ENCODE measurements at places on chromosomes 6 and 20.

DNA sequence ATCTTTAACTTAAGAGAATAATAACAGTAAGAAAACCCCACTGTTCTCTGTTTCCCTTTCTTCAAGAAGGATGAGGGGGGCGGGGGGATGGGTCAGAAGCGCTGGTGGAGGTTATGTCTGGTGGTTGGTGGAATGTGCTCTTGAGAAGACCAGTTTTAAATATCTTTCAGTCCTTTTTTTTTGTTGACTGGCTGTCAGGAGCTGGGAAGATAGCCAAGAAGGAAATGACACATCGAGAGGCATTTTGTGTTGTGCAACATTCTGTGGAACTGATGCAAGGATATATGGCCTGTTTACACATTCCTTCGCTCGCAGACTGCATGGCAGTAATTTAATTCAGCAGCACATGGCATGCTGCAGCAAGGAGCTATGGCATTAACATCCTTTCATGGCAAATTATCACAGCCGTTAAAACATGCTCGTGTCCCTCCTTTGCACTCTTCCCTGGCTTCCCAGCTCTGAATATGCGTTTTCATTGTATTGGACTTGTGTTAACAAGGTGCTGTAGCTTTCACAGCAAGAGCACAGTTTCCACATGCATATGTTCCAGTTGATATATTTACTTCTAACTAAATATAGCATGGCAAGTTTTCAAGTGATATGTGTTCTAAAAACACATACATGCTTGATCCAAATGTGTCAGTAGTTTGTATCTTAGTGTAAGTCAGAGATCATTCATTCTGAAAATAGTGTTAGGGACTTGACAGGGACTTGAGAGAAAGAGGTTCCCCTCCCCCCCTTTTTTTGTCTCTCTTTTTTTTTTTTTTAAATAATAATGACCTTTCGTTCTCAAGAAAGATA is 68.2 kb upstream of the SUPT3H start:
- no peak for DNase-seq

GRCh38 chr20:11958855-11959254 is 41.2 kb downstream of the BTBD3 start:
- no peak for DNase-seq

DNA sequence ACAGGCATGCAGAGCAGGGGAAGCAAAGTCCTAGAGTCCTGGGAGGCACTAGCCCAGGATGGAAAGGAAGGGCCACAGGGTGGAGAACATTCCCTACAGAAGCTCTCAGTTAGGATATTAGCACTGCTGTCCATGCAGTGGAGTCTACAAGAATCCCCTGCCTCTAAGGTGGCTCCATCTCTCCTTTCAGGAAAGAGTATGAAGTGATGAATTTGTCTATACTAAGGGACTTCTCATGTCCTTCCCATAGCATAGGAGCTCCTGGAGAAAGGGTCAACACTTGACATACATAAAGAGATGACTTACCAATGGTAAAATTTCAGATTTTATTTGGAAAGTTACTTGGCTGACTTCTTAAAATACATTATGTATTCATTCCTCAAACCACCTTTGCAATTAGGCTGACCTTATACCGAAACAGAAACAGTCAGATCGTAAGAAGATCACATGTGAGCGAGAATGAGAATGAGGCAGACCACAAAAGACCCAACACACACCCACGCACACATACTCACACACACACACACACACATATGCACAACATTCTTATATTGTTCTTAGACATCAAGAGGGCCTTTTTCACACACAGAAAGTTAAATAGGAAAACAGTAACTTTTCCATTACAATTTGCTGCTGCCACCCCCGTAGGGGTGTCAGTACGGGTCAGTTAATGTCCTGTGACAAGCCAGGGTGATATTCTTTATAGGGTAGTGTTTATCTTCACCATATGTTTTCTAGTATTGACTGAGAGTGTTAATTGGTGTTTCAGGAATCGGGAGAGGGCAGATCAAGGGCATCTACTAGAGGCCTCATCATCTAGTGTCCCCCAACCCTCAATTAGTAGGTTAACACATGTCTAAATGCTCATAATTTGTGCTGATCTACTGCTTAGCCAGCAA is 159.4 kb downstream of the FAXC start:
- no peak for DNase-seq

DNA sequence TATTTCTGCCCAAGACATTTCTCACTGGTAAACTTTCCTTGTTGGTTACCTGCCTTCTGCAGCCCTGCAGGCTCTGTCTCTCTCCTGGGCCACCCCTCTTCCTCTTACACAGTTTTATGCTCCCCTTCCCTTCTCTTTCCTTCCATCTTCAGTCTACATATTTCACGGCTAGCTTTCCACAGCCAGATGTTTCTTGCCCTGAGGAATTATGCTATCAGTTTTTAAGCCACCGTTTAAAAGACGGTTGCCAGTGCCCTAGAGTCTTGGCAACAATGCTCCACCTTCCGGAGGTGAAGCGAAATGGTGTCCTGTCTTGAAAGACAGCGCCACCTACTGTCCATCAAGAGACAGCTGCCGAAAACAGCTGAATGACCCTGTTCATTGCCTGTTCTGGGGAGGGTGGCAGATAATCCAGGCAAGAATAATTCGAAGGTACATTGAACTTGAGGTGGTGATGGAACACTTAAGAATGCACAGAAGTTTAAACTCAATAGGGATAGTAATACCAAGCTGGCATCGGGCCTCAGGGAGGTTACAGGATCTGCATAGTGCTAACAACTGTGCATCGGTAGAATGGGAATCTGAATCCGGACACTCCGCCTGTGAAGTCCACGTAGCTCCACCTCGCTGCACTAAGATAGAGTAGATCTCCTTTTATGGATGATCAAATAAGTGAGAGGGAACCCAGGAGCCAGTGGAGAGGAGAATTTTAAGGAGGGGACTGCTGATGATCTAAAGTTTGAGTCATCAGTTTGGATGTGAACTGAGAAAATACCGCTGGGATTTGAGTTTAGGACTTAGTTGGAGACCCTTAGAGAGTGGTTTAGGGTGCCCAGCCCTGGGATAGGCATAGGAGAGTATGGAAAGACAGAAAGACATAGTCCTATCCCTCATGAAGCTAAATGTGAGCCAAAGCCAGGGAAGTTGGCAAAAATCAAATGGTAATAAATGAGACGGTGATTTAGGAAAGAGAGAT is 4.8 kb upstream of the TRIM40 start:
- peak; percentile 47 for DNase-seq

- DNase-seq = peak; percentile 41
Observed at GRCh38 chr6:71254323-71254722, 34.3 kb upstream of the OGFRL1 start.

GRCh38 chr6:28399350-28400121 is at the start of gene ZSCAN12:
TSS of gene ZSCAN12 (minus strand) at chr6:28399747. CDS start at chr6:28398405, 1,342 bp downstream.
- peak; percentile 83 for DNase-seq

GRCh38 chr6:53066874-53067706 is 1.9 kb downstream of the FBXO9 start:
- DNase-seq = peak; percentile 14

DNA sequence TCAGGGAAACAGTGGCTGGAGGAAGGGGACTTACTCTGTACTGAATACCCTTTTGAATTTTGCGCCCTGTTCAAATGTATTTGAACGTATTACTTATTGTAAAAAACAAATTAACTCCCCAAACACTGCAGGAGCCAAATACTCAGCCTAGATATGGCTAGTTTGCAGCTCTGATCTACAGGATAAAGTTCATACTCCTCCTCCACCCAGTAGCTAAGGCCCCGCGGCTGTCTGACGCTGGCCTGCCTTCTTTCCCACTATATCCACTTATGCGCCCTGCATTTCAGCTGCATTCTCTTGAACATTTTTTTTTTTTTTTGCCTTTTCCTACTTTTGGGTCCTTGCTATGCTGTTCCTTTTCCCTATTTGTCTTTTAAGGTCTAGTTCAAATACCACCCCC is 6.5 kb downstream of the GSS start:
- DNase-seq = no peak

DNA sequence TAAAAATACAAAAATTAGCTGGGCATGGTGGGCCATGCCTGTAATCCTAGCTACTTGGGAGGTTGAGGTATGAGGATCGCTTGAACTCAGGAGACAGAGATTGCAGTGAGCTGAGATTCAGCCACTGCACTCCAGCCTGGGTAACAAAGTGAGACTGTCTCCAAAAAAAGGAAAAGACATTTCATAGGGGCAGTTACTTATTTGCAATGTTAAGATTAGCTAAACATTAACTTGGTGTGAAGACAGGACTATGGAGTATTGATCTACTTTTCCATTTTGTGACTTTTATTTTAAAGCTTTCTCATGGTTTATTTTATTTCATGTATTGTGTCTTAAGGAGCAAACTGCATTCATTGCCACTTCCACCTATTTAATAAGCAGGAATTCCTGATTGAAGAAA is 153.0 kb downstream of the UTRN start:
- no peak for DNase-seq

GRCh38 chr20:47493175-47493962 is 8.3 kb upstream of the NCOA3 start:
- peak; percentile 53 for DNase-seq

- DNase-seq = no peak
Observed at GRCh38 chr6:44253307-44254101, 3.8 kb downstream of the SLC35B2 start.

DNA sequence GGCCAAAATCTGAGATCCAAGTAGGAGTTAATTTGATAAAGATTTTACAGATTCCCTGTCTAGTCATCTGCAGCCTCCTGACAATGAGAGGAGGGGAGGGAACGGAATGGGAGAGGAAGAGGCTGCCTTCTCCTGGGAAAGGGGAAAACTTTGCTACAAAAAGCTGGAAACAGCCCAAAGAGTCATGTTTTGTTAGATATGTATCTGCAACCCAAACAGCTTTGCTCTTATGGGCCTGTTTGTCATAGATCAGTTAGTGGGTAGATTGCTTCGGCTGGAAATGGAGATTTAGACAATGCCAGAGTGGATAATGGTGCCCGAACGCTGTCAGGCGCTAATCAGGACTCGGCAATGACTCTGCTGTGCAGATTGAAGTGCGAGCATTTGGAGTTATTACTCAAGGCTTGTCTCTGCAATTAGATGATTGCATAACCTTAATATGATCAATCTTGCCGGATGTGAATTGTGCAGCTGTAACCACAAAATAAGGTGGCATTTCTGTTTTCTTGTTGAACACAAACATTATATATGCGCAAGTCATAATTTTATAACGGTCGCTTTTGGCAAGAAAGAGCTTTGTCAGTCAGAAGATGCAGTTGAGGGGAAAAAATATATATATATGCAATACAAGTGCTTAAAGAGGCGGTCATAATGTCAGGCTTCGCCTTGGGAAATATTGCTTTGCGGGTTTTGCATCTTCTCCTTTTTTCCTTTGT is 92.4 kb upstream of the MAFB start:
- no peak for DNase-seq

DNA sequence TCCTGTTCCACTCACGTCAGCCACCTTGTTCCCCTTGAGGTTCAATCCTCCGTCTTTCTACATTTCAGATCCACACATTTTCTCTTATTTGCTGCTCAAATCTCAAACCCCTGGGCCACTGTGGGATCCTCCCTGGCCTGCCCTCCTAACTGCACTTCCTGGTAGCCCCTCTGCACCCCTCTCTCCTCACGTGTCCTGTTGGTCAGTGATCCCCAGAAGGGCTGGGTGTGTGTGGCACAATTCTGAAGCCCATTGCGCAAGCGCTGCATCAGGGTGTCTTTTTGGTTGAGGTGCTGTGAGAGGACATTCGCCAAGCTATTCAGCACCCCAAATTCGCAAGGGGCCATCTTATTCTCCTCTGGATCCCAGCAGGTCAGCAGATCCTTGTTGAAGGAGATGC is 2.3 kb downstream of the HLA-DMB start:
- no peak for DNase-seq

DNA sequence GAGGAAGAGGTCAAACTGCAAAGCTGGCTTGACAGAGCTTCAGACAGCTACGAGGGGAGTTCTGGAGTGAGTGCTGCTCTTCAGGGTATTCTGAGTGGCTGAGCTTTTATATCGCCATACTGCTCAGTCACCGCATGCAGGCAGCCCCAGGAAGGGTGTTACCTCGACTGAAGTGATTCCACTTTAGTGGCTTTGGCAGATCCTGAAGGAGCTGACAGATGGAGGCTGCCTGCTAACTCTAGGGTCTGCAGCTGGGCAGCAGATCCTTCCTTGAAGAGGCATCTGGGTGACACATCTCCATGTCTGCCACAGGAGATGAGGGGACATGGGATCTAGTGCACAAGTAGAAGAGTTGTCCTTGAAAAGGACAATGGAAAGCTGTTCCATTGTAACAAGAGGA is 3.7 kb upstream of the DEK start:
- DNase-seq = peak; percentile 93

DNA sequence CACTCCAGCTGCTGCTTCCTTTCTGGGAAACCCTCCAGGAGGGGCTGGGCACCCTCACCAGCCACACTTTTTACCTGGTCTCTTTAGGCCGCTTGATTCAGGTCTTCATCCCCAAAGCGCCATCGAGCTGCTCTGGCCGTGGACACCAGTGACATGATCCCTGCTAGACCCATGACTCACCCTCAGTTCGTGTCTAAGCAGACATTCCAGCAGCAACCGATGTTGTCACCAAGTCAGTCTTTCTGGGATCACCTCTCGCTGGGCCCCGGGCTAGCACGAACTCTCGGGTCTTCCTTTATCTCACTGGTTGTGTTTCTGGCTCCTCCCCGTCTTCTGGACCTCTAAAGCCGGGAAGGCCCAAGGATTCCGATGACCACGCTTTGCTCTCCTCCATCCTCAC is 43.0 kb upstream of the GPR31 start:
- no peak for DNase-seq

DNA sequence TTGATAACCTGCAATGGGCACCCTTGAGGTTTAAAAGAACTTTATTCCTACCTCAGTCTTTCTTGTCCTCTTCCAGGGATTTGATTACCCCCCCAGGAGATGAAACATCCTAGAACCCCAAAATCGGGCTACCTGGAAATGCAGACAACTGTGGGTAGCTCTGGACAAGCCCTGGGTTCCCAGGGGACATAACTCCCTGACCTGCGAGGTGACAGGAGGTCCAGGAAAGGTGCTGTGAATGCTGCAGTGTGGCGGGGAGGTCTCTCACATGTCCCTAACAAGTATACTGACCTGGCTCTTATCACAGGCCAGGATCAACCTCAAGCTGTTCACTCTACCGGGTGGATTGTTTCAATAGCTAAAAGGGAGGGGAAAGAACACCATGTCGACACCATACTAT is 11.6 kb downstream of the JAG1 start:
- DNase-seq = no peak

DNA sequence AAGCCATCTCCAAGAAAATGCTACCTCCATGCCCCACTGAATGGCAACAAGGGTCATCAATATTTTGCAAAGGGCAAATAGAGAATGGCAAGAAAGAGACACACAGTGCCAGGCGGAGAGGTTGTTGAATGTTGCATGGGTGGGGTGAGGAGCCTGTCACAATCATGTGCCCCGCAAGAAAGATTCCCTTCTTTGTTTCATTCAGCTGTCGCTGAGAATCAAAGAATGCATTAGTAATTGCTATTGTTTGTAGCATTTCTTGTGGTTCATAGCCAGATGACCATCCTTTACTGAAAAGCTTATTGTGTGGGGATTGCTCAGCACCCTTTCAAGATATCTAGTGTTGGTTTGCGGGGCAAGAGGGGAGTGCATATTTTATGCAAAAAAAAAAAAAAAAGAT is 166.5 kb upstream of the QKI start:
- no peak for DNase-seq

Data from NCI-H524 (cell line).